Fibroblast of mammary gland (primary cell): ENCODE measurements at places on chromosomes 4 and X.

DNA sequence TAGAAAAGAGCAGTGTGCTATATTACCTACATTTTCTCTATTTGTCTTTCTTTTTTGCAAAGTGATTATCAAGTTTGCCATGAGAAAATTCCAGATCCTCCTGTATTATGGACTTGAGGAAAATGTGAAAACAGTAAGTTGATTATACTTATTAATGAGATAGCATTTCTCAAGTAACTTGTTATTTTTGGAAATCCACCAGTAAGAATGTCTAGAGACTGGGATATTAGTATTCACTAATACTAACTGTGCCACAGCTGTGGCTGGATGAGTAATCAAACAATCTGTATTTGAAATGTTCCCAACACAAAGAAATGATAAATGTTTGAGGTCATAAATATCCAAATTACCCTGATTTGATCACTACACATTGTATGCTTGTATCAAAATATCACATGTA lies 147.0 kb upstream of the CTSO start:
- peak; percentile 57 for DNase-seq

DNA sequence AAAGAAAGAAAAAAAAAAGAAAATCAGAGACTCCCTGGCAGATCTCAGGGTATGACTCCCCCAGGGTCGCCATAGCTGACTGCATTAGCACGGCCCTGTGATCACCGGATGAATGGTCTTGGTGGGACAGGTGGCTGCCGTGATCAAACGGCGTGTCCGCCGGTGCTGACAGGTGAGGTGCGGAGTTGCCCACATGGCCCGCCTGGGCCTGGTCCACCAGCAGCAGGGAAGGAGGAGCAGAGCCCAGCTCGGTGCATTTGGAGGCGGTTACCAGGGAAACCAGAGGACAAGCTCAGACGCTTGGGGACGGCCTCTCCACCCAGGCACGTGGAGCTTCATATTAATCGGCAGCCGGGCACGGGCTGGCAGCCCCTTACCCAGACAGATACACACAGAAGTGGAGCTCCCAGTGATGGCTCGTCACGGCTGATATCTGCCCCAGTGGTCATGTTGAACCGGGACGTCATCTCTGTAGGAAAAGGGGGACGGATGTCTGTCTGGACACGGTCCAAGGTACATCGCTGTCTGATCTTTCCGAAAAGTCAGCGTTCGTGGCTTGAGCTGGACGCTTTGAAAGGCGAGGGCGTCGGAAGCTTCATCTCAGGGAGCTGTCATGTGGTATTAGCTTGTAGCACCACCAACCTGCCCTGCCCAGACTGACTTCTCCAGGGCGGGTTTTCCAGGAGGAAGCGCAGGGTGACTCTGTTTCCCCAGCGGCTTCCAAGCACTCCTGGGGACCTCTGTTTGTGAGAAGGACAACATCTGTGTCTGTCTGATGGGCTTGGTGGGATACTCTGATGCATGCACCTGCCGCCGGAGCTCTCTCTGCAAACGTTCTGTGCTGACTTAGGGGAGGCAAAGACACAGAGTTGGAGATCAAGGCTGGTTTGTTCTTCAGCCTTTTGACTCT lies 180.7 kb downstream of the CRLF2 start:
- DNase-seq: no peak

GRCh38 chr4:53717064-53717549 lies 125.8 kb upstream of the LNX1 start:
- peak; percentile 69 for DNase-seq

GRCh38 chrX:115017455-115017854 lies at the start of gene IL13RA2:
IL13RA2 (minus strand) TSS chrX:115017616; CDS start chrX:115017269, 347 bp downstream.
- DNase-seq: peak; percentile 34

DNA sequence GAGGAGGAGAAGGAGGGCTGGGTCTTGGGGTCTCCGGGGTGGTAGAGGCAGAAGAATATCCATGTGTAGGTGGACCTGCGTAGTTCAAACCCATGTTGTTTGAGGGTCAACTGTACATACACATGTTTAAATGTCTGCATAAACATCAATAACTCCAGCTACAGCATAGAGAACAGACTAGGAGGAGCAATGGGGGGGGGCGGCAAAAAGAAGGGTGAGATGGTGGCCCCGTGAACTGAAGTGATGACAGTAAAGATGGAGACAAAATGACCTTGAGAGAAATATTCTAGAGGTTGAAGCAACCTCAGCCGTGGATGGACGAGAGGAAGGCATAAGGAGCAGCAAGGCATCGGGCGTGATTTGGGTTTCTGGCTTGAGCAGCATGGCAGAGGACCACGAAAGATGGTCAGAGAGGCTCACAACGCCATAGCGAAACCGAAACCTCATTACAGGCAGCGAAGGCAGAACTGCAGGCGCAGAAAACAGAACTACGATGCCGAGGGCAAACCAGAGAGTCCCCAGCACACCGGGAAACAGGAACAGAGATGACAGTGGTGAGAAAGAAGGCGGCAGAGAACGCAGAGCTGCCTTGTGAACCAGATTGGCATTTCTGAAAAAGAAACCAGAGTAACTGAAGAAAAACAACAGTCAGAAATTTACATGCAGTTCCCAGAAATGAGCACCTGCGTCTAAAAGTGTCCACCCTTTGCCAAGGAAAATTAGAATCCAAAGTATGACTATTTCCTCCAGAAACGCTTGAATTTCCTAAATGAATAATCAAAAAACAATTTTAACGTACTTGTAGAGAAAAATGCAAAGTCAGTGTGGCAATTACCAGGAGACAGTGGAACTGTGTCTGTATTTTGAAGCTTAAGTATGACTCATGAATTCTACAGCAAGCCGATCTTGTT lies 50.3 kb upstream of the ENPP6 start:
- DNase-seq: peak; percentile 91

DNA sequence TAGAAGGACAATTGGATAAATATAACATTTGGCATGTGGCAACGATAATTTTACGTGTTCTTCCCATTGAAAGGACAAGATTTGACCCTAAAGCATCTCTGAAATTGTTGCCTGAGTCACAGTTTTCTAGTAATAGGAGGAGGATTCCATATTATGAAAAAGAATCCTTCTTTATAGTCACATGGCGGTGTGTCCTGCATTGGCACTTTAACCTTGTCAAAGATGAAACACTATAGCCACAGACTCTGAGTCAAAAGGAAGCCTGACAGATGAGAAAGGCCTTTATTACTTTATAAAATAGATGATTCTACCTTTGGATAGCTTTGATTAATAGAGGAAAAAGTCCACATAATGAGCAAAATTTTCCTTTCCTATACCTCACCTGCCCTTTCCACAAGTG lies 11.5 kb downstream of the LNX1 start:
- no peak for DNase-seq

GRCh38 chr4:185708348-185708747 lies 103.6 kb downstream of the SORBS2 start:
- DNase-seq: peak; percentile 91

DNA sequence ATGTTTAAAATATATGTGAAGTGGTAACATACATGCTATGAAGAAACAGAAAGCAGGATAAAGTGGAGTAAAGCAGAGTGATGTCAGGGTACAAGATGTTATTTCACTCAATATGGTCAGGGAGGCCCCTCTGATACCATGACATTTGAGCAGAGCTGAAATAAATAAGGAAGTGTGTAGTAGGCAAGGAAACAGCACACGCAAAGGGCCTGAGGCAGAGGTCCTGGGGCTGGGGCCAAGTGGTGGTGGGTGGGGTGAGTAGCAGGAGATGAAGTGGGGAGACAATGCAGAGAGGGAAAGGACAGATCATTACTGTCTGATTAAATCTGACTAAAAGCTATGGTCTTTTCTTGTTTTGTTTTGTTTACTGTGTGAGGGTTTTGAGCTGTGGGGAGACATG lies 61.1 kb downstream of the FAM13A start:
- DNase-seq: no peak

DNA sequence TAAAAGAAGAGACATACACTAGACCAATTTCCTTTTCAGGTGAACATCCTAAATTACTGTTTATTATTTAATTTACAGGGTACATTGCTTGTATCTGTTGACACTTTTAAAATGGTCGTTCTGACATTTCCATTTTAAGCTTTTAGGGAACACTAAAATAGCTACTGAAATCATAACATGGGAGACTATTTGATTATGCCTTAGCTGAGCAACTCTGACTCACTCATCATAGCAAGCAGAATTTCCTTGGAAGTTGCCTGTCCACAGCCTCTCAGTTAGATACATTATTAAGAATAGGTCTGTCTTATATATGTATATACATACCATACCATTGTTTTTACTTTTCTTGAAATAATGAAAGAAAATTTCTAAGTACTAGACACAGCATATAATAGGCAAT lies 22.0 kb downstream of the GUCY1B1 start:
- DNase-seq: peak; percentile 42

GRCh38 chr4:164207460-164207859 lies 546.5 kb upstream of the SMIM31 start:
- DNase-seq: no peak

GRCh38 chr4:181077341-181077740 lies 1165.9 kb upstream of the TENM3 start:
- DNase-seq: peak; percentile 52

DNA sequence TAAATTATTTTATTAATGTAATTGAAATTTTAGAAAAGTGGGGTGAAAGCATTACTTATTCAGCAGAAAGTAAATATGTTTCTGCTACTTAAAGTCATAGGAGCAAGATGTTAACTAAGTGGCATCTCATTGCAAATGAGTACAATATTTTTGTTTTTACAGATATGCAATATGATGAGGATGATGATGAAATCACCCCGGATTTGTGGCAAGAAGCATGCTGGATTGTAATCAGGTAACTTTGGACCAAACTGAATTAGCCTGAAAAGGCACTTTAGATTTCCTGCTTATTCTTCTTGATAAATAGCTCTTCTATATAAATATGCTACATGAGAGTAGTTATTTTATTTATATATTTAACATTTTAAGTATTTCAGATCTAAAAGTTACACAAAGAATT lies 7.5 kb downstream of the POLR2B start:
- DNase-seq: no peak
